ENCODE measurements at places on chromosomes 13 and 19. TPM values are rescaled to one million over a fixed set of nuclear protein-coding genes. Genes with fewer than 3 reads are reported as not detected.

NACC1 gene
- 43.4 TPM for total RNA-seq

- no peak for DNase-seq
Measured at GRCh38 chr13:19152403-19152802, 29.2 kb downstream of the TUBA3C start.

- peak; percentile 37 for DNase-seq
Measured at GRCh38 chr19:41192574-41193429, at the start of gene CYP2S1. TSS of gene CYP2S1 (plus strand) at chr19:41193219. CDS start at chr19:41193265, 46 bp downstream.

DNA sequence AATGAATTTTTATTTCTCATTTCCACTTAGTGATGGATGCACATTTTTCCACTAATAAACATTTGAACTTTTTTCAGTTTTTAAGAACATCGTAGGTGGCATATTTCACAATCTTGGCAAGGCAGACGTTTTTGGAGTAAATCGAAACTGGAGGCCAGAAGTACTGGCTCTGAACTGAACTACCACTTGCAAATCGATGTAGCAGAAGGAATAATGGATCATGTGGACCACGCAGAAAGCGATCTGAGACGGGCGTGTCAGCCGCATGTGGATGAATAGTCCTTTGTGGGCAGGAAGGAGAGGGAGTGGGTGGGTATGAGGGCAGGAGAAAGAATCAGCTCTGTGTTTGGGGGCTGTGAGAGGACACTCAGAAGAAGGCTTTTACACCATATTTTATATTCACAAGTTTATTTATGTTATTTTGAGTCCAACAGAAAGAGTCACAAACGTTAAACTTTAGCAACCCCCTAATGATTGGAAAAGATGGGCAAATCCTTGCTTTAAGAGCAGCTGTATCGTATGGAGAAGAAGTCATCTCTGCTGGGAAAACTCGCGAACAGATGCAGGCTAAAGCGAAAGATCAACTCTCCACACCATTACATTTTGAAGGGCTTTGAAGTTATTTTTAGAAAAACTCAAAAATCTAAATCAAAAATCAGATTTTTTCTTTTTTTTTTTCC, 90.5 kb downstream of the COL4A2 start:
- no peak for DNase-seq

GJB6 gene
- total RNA-seq: 0.26 TPM

- peak; percentile 91 for DNase-seq
Measured at GRCh38 chr13:27424246-27425157, at the start of gene GTF3A. TSS of gene GTF3A (plus strand) at chr13:27424619.
